ENCODE measurements at places on chromosomes 16 and 17.

DNA sequence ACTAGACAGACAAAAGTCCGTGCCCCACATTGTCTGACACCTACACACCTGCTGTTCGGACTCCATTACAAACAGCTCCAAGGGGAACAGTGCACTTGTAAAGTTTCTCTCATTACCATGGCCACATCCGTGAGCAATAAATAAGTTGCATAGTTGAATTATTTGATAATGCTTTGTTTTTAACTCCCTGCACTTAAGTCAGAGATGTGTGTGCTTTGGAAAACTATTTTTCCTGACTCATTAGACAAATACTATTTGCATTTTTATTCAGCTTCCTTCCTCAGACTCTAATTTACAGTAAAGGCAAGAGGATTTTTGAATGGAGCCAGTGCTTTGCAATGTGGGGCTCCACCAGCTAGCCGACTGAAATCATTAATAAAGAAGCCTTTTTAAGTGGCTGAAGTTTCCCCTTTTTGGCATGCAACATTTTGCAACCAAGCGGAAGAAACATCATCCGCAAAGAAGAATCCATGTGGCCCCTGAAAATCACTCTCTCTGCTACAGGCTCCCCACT lies 6.5 kb upstream of the CCL2 start:
- no peak for DNase-seq

- DNase-seq = no peak
These were observed 3.1 kb downstream of the TEX2 start for GRCh38 chr17:64259922-64260321.

- no peak for DNase-seq
These were observed 160.3 kb downstream of the PCTP start for GRCh38 chr17:55911186-55911585.

DNA sequence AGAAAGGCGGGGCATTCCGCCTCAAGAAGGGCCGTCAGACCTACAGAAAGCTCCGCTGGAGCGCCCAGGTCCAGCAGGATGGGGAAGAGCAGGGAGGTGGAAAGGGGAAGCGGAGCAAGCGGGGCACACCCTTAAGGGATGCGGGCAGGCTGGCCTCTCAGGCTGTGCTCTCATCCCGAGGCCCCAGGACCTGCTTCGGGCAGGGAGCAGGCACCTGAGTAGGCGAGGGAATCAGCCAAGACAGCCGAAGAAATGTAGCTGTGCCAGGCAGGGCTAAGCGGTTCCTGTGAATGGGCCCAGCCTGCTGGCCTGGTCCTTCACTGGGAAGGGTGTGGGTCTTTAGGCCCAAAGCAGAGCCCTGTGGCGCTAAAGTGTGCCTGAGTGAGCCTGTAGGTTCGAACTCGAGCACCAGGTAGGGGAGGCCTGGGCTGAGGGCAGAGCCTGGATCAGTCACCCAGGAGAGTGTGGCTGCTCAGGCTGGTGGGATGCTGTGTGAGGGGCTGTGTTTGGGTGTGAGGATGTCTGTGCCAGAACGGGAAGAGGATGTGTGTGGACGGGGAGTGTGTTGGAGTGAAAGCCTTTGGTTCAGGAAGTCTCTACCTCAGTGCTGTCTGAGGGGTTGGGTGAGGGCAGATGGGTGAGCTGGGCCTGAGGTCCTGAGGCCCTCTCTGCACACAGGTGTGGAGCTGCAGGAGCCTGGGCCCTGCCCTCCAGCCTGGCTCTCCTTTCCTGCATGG lies 3.3 kb downstream of the TBX4 start:
- no peak for DNase-seq

- peak; percentile 34 for DNase-seq
These were observed 670 bp downstream of the RPS2 start for GRCh38 chr16:1963806-1964505.

DNA sequence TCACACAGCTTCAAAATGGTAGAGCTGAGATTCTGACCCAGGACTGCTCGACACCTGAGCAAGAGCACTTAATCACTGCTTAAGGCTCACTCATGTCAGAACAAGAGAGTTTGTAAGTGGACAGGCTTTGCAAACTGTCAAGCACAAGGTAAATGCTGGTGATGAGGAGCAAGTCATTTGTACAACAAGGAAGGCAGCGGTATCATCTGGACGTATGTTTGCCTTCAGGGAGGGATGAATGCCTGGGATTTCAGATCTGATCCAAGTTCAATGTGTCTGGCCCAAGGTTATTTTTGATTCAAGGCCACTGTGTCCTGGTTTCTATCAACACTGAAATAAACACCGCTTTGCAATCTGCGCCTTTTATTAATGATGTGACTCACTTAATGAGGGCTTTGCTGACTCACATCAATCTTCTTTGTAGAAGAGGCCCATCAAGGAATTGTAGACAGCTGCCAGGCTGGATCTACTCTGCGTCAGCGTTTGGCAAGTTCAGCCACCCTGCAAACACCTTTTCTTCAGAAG lies 174.4 kb upstream of the HS3ST3A1 start:
- no peak for DNase-seq

- DNase-seq = no peak
These were observed 370.0 kb downstream of the KCNJ2 start for GRCh38 chr17:70539132-70539924.

DNA sequence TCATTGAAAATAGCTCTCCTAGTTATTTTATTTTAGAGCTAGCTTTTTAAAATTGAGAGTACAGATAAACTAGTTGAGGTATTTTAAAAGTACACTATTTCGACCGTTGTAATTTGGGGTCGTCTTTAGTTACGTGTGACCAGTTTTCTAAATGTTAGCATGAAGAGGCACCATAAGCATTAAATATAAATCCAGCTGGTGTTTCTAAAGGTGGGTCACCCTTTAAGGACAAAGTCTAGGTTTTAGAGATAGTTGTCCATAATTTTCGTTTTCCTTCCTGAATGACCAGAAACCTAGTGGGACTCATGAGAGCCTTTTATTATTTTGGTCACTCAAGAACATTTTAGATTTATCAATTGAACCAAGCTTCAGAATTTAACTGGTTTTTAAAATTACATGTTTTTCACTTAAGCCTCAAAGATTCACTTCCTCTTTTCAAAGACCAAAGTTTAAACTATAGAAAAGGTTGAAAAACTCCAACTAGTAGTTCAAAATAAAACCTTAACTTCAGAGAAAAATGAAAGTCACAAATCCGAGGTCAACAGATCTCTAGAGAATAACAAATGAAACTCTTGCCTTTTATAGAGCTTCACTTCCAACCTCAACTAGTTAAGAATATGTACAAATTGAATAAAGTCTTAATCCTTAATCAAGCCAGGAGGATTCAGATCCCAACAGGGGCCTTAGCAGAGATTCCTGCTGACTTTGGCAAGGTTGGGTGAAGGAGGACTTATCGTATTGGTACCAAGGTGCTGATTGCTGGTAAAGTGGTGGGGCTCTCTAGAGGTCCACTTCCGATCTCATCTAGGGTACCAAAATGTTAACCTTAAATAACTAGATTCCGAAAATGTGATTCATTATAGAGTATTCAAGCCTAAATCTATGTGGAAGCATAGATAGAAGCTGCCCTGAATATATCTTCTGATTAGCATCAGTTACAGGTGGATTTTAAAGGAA lies 32.5 kb downstream of the PHKB start:
- DNase-seq = no peak

DNA sequence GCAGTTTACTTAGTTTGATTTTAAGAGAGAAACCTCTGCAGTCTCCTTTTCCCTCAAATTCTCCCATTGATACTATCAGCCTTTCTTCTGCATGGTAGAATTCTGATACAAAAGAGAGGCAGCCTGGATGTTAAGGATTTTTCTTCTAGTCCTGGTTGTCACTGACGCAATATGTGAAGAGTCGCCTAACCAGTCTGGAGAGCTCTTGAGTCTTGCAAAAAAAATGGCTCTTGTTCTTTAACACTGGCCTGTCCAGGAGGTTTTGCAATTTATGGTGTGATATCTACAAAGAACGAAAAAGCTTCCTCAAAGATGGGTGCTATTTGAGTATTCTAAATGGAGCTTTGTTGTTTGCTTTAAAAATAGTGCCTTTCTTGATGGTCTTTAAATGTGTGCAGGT lies 28.9 kb downstream of the COX10 start:
- no peak for DNase-seq

DNA sequence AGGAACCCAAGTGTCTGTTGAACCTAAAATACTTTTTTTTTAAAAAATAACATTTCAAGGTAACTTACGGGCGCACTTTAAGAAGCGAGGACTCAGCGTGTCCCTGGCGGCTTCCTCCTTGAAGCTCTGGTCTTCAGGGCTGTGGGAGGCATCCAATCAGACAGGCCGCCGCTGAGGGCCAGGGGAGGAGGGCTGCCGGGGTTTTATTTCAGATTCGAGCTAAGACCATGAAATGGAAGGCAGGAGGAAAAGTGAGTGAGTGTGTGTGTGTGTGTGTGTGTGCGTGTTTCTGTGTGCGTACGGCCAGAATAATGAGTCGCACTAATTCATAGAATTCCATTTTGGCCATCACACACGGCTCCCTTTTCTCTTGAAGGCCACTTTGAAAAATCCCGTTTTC lies 41.1 kb downstream of the C16orf78 start:
- DNase-seq = no peak

GRCh38 chr16:86158688-86159360 lies 259.9 kb downstream of the IRF8 start:
- DNase-seq = no peak

DNA sequence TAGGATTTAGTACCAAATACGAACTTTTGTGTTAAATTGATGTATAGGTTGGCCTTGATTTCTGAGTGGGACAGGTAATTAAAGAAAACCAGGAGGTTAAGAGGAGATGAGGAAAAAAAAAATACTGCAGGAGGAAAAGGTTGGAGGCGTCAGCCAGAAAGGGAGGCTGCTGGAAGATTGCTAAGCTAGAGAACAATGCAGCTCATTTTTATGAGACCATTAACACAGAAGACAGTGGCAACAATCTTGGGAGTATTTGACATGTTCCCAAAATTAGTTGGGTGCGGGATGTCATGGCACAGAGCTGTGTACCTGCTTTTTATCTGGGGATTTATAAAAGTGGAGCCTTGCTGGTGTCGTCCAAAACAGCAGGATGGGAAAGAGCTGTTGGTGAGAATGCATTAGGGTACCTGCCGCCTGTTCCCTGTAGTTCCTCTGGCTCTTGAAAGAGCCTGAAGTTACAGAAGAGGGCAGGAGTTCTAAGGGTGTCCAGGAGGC lies 229.3 kb downstream of the RBFOX1 start:
- DNase-seq = no peak

- DNase-seq = no peak
These were observed 11.6 kb upstream of the ICAM2 start for GRCh38 chr17:64032081-64032480.

GRCh38 chr16:733382-734207 lies 6.7 kb downstream of the HAGHL start:
- peak; percentile 37 for DNase-seq

DNA sequence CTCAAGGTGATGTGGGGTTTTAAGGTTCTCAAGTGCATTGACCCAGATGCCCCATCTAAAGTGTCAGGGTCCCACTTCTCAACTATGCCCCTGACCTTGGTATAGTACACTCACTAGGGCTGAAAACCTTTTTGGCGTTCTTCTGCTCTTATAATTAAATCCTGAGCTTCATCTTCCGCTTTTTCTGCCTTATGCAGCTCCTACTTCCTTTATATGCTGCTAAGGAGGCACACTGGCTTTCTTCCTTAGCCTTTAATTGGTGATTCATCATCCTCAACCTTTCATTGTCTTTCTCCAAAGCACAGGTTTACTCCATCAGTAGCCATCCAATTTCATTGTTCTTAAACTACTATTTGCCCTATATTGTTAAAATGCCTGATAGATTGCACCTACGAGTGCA lies 5.3 kb upstream of the NF1 start:
- DNase-seq = no peak

DNA sequence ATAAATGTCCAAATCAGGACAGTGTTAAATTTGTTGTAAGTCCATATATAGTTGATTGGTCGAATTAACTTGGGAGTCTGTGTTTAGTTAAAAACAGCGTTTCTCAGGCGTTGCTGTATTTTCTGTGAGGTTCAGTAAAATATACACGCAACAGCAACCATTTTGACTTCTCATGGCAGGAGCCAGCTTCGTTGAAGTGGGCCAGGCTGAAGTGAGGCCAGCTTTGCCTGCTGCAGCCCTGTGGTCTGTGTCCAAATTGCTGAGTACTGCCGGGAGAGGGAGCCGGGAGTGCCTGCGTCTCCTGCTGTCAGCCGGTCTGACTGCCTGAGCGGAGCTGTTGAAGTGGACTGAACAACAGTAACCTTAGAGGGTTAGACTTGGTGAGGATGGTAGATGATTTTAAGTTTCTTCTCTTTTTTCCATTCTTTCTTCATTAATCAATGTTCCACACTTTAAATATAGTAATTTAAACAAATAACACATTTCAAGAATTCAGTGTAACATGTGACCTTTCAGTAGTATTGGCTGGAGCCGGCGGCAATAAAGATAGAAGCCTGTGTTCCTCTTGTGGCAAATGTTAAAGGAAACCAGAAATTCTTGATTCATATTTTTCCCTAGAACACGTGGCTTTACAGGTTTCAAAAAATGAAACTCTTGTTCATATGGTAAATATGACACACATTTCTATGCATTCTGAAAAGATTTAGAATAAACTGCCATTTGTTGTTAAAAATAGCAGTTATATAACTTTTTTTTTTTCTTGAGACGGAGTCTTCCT lies 37.0 kb upstream of the ZNF750 start:
- DNase-seq = no peak

DNA sequence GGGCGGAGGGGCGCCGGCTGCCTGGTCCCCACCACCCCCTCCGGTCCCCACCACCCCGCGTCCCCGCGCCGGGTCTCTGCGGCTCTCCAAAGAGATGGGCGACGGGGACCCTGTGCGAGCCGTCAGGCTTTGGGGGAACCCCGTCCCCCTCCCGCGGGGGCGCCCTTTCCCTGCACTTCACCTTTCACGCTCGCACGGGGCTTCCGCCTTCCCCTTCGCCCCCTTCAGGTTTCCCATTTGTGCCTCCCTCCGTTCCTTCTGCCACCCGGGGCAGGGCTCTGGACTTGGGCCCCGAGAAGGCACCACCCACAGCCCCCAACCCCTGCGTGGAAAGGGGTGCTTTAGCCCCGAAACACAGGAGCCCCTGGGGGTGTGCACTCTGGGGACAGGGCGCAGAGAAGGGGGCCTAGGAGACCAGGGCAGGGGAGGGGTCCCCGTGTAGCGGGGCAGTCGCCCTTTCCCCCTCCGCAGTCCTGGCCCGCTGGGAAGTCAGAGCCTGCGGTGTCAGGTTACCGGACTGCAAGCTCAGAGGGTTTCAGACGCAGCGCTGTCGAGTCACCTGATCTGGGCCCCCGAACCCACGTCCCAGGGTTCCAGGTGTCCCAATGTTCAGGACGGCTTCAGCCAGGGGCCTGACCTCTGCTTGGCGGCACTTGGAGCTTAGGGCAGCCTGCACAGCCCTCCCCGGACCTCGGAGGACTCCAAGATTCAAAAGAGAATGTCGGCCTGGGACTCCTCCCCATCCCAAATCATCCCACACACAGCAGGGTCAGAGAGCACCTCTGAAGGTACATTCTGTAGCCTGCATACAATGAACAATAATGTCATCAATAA lies 6.7 kb upstream of the CCDC92B start:
- DNase-seq = no peak

Data from activated T-cell treated with anti-CD3 and anti-CD28 coated beads, Interleukin-2, amount 50 U/mL, for 4 hours (primary cell).